Smooth muscle cell of trachea (primary cell): ENCODE measurements at places on chromosomes 16 and 17. TPM values are rescaled to one million over a fixed set of nuclear protein-coding genes. Genes with fewer than 3 reads are reported as not detected.

Gene MAP3K14
- total RNA-seq, result 3.3 and 5.6 TPM in 2 replicates

Gene OR1A1
- total RNA-seq, result not detected in 2 replicates

Gene DOC2A
- total RNA-seq, result 1.2 TPM in 1 of 2 replicates, not detected in the other

Gene KLHL10
- total RNA-seq, result 0.17 and 0.29 TPM in 2 replicates

Gene BTBD17
- 0.17 TPM in 1 of 2 replicates, not detected in the other for total RNA-seq

Gene CDH3
- 0.17 and 0.87 TPM in 2 replicates for total RNA-seq

Gene AKTIP
- 17.0 and 22.0 TPM in 2 replicates for total RNA-seq

Gene XAF1
- total RNA-seq, result 20.4 and 32.1 TPM in 2 replicates

Gene ABCC11
- 0.33 and 0.44 TPM in 2 replicates for total RNA-seq

Gene PLEKHM1
- 30.0 and 52.4 TPM in 2 replicates for total RNA-seq

Gene CSH2
- total RNA-seq, result not detected in 2 replicates
